ENCODE measurements at places on chromosomes 11 and 22. TPM values are rescaled to one million over a fixed set of nuclear protein-coding genes. Genes with fewer than 3 reads are reported as not detected.

DNA sequence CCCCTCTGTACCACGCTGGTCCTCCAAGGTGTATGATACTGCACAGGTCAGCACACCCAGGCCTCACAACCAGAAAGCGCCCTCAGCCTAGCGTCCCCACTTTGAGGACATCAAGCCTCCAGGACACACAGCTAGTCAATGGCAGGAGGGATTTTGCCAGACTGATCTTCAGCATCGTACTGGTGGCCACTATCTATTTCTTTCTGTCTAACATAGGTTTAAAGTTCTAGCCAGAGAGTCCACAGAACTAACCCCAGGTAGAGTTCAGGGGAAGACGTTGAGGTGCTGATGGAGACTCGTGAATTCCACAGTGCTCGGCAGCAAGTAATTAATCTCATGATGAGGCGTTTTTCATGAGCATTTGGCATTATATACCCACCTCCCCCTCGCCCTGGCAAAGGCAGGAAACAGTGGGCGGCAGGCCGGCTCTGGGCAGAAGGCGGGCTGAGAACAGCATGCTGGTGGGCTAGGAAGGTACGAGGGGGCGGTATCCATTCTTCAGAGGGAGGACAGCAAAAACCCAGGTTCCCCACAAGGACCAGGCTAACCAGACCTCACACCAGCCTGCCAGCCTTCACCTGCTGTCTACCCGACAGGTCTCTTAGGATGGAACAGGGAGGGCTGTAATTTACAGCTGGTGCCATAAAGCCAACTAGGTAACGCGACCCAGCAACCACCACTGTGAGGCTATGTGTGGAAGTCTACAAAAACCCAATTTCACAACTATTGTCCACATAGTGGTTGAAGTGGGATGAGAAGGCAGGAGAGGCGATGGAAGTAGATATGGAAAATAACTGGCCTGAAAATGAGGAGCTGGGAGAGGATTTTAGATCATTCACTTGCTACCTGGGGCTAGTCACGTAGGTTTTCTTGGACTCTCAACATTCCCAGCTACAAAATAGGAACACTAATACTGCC lies 18.5 kb downstream of the MYH9 start:
- no peak for DNase-seq

DDI1 gene
- total RNA-seq, result not detected

GRCh38 chr11:31895926-31896325 lies 84.8 kb upstream of the PAX6 start:
- no peak for DNase-seq

DNA sequence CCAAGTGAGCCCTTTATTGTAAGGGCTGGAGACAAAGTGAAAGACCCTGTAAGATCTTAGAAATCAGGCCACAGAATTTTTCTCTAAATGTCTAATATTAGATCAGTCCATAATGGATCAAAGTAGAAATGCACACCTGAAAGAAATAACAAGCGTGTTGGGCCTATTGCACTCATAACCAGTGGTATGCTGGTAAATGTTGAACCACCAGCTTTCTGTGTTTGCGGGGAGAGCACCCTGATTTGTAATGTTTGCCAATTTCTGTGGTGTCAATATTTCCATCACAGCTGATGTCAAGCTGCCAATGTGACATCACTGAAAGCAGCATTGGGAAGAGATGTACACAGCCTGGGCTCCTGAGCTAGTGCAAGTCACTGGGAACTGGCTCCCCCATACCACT lies 46.2 kb downstream of the ENDOD1 start:
- no peak for DNase-seq

TH gene
- total RNA-seq, result 0.30 TPM

DNA sequence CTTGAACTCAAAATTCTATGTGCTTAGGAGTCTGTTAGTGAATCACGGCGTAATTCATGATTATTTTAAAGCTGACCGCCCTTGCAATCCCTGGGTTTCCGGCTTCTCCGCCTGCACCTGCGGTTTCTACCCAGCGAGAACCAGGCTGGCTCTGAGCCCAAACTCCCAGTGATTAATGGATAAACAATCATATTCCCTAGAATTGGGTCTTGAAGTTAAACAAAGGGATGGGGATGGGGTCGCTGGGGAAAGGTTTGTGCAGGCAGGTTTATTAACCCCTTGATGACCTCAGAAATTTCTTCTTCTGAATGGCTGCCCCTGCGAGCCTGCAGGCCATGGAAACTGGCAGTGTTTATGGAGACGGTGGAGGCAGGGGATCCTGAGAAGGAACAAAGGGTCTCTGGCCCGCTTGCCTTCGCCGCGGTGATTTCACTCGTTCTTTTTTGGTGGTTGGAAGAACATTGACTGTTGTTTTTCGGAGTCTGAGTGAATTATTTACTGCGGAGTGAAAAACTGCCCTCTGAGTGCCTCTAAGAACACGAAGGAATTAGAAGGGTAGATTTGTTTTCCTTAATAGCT lies 1000.3 kb downstream of the BRD1 start:
- DNase-seq, result no peak

- no peak for DNase-seq
These were observed 18.9 kb upstream of the WNT11 start for GRCh38 chr11:76225122-76225611.

ZP1 gene
- 0.49 TPM for total RNA-seq

DNA sequence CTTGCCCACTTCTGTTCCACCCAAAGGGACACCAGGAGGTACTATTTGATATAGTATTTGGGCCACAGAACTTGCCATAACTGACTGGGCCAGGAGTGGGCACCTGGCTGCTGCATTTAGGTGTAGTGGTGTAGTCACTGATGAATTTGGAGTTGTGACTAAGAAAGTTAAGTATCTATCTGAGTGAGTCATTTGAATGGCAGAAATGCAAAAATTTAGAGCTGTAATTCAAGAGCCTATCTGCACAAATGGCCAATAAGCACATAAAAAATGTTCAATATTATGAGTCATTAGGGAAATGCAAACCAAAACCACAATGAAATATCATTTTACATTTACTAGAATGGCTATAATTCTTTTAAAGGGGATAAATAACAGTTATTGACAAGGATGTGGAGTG lies 14.7 kb downstream of the GLYATL2 start:
- DNase-seq, result no peak

KRTAP5-8 gene
- total RNA-seq, result 2.5 TPM

- no peak for DNase-seq
These were observed 851.3 kb downstream of the TBC1D22A start for GRCh38 chr22:47613606-47614350.

LRRC4C gene
- 4.2 TPM for total RNA-seq

ANO1 gene
- total RNA-seq, result 6.8 TPM

SYCE3 gene
- total RNA-seq, result not detected

GRCh38 chr11:57501953-57502352 lies 13.5 kb downstream of the SLC43A1 start:
- DNase-seq, result no peak

DNA sequence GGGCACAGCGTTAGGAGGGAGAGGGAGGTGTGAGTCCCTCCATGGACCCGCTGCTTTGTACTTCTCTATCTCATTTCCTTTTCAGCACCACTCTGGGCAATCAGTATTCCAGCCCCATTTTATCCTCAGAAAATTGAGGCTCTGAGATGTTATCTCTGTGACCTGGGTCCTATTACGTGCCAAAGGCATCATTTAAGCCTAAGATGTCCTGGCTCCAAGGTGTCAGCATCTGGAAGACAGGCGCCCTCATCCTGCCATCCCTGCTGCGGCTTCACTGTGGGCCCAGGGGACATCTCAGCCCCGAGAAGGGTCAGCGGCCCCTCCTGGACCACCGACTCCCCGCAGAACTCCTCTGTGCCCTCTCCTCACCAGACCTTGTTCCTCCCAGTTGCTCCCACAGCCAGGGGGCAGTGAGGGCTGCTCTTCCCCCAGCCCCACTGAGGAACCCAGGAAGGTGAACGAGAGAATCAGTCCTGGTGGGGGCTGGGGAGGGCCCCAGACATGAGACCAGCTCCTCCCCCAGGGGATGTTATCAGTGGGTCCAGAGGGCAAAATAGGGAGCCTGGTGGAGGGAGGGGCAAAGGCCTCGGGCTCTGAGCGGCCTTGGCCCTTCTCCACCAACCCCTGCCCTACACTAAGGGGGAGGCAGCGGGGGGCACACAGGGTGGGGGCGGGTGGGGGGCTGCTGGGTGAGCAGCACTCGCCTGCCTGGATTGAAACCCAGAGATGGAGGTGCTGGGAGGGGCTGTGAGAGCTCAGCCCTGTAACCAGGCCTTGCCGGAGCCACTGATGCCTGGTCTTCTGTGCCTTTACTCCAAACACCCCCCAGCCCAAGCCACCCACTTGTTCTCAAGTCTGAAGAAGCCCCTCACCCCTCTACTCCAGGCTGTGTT lies 829 bp upstream of the APOC3 start:
- DNase-seq, result no peak

PARVA gene
- 23.0 TPM for total RNA-seq

GRCh38 chr11:87125257-87125656 lies 87.5 kb downstream of the TMEM135 start:
- DNase-seq, result no peak

TSPAN18 gene
- total RNA-seq, result 17.0 TPM

- DNase-seq, result peak; percentile 62
These were observed 9.5 kb upstream of the DENND5A start for GRCh38 chr11:9274499-9275258.

GRCh38 chr11:17019232-17019631 lies 5.0 kb upstream of the PLEKHA7 start:
- no peak for DNase-seq

- no peak for DNase-seq
These were observed 476 bp downstream of the ARHGAP32 start for GRCh38 chr11:129191649-129192048.

DNA sequence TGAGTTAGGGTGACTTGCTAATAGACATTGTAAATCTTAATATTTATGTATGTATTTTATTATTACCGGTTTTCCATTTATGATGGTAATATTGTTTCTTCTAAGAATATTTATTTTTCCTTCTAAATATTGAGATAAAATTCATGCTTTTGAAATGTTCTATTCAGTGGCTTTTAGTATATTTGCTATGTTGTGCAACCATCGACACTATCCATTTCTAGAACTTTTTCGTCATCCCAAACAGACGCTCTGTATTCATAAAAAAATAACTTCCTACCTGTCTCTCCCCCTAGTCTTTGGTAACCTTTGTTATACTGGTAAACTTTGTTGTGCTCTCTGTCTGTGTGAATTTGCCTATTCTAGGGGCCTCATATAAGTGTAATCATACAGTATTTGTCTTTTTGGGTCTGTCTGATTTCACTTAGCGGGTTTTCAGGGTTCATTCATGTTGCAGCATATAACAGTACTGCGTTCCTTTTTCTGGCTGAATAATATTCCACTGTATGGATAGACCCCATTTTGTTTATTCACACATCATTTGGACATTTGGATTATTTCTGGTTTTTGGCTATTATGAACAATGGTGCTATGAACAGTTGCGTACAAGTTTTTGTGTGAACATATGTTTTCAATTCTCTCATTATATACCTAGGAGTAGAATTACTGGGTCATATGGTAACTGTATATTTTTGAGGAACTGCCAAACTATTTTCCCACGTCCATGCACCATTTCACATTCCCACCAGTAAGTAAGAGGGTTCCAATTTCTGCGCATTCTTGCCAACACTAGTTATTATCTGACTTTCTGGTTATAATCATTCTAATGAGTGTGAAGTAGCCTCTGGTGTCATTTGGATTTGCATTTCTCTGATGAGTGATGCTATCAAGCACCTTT lies 15.9 kb downstream of the NEAT1 start:
- DNase-seq, result no peak

DNA sequence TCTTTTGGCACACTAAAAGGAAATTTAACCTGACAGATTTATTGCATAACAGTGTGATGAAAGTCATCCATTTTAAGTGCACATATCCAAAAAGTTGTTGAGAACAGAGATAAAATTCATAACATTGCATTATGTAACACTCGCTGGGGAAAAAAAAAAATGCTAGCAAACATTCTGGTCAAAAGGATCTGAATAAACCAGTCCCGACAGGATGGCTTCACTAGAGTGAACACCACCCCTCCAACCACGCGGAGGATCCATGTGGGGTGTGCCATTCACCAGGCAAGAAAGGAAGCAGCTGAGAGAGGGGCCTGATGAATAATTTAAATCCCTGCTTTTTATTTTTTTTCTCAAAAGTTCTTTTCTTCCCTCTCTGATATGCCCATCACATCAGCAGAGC lies 258.7 kb downstream of the DCDC1 start:
- DNase-seq, result no peak

DNA sequence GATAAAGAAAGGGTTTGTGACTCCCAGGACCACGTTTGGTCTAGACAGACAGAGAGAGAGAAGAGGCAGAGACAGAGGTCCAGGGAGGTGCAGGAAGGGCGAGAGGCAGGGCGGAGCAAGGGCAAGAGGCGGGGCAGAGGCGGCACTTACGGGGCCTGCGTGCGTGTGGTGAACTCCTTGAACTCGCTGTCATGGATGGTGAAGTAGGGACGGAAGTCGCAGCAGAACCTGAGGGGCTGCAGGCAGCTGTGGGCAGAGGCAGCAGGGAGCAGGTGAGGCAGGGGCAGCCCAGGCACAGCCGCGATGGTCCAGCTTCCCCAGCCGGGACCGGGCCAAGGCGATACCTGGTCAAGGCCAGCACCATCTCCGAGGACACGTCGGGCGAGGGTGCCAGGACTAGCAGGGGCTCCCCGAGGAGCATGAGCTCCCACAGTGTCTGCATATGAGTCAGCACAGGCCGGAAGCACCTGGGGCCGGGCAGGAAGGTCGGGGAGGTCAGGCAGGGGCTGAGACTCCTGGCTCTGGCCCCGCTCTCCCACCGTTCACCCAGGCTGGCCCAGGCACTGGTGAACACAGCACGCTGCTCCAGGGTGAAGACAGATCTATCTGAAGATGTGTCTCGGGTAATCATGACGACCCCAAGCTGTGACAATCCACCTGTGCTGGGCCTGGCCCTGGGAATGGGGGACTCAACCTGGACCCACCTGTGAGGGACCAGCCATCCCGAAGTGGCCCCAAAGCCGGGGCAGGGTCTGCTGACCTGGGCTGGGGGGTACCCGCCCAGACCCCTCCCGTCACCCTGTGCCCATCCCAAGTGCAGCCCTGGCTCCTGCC lies 7.2 kb upstream of the PLXNB2 start:
- DNase-seq, result no peak

DNA sequence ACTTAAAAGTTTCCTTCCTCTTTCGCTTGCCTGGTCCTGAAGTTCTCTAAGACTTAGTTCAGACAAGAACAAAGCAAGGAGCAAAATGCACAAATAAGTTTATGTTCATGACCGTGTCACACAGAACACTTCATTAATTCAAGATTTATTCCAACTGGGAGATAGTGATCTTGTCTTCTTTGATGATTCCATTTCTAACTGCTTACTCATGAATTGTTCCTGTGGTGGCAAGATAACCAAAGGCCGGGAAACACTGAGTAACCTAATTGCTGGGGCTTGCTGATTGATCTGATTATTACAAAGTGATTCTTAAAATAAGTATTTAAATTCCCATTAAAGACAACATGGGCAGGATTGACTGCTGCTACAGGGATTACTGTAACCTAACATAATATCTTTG lies 1462.9 kb upstream of the RAG2 start:
- no peak for DNase-seq

OR52H1 gene
- 0.59 TPM for total RNA-seq

All from skin of body (tissue), 3 donors.